NCI-H2081 treated with DMSO at 0.1 percent for 48 hours (cell line): ENCODE measurements at places on chromosomes 13 and 19.

GRCh38 chr13:25982907-25983306 lies 68.9 kb downstream of the SHISA2 start:
- no peak for DNase-seq

DNA sequence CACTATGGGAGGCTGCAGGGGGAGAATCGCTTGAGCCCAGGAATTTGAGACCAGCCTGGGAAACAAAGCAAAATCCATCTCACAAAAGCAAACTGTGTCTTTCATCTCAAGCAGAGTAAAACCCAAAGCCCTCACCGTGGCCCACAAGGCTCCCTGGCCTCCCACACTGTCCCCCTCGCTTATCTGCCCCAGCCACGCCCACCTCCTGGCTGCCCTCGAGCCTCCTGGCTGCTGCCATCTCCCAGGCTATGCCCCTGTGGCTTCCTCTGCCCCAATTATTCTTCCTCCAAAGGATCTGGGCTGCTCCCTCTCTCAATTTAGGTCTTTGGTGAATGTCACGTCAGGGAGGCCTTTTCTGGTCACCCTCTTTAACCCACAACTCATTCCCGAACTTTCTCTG lies 3.6 kb downstream of the RABAC1 start:
- no peak for DNase-seq

DNA sequence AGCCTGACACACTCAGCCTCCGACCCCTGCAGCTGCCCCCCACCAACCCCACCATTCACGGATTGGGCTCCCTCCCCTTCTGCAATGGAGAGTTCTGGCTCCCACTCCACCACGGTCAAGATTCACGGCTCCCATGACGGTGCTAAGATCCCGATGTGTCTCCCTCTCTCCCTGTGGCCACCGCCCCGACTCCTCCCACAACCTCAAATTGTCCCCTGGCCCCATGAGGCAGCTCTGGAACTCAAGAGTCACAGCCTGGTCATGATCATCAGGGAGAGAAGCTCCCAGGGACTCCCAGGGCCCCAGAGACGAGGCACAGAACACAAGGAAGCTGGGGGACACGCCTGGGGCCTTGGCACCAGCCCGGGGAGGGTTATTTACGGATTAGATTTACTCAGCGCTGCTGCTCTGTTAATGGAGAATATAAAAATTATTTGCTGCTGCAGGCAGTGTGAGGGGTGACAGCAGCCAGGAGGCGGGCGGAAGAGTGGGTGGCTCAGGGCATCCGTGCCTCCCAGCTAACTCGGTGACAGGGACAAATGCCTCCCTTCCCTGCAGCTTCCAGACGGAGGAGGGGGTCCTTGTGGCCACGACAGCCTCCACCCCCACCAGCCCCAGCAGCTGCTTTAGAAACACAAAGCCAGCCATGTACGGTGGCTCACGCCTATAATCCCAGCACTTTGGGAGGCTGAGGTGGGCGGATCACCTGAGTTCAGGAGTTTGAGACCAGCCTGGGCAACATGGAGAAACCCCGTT lies 184.2 kb downstream of the PTPRS start:
- DNase-seq = no peak

GRCh38 chr13:80121038-80121437 lies 219.9 kb downstream of the SPRY2 start:
- no peak for DNase-seq

DNA sequence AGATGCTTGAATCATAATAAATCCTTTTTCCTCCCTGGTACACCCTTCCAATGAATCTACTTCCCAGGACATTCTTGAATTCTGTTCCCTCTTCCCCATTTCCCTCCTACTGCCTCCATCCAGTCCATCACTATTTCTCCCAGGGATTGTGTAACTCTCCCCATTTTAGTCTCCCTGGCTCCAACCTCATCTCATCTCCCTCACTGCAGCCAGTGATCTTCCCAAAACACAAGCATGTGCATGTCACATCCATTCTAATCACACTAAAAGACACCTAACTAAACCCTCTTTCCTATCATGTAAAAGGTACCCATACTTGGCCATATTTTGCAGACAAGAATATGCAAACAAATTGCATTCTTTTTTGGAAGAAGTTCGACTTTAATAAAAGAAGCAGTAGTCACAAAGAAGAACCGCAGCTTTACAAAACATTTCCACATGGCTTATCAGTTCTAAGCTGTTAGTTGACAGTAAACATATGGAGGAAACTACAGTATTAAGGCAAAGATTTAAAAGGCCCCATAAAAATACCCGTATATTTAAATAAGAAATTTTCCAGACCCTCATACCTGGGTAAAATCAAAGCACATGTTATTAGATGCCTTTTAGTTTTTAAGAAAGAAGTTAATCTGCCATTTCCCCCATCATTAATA lies 111.0 kb downstream of the KCTD12 start:
- no peak for DNase-seq

DNA sequence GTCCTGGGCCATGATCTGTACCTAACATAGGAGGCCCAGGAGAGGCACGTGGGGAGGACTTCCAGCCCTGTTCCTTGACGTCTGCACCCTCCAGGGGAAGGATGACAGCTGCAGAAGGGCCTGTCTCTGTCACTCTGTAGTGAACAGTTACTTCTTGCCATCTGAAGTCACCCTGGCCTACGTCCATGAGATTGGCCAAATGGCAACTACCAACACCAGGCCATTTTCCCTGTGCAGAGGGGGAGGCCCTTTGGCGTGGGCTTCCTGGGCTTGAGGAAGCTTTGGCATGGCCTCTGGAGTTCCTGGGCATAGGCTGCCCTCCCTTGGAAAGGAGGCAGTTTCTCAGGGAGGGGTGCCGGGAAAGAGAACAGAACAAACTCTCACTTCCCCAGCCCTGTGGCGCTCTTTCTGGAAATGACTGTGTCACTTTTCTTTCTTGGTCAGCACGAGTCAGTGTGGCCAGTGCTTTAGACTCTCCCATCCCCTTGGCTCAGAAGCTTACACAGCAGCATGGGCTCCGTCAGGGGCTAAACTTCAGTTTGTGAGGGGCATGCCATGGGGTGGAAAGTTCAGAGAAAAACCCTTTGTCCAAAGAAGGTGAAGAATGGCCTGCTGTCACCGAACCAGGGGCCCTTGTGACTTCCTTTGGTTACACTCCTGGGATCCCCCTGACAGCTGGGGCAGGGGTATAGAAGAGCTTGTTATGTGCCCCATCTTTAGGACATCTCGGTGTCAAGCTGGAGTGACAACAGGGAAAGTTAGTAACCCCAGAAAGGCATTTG lies 5.3 kb downstream of the CARM1 start:
- no peak for DNase-seq

- DNase-seq = no peak
These were observed 899.3 kb downstream of the UQCRFS1 start for GRCh38 chr19:28313633-28314032.

DNA sequence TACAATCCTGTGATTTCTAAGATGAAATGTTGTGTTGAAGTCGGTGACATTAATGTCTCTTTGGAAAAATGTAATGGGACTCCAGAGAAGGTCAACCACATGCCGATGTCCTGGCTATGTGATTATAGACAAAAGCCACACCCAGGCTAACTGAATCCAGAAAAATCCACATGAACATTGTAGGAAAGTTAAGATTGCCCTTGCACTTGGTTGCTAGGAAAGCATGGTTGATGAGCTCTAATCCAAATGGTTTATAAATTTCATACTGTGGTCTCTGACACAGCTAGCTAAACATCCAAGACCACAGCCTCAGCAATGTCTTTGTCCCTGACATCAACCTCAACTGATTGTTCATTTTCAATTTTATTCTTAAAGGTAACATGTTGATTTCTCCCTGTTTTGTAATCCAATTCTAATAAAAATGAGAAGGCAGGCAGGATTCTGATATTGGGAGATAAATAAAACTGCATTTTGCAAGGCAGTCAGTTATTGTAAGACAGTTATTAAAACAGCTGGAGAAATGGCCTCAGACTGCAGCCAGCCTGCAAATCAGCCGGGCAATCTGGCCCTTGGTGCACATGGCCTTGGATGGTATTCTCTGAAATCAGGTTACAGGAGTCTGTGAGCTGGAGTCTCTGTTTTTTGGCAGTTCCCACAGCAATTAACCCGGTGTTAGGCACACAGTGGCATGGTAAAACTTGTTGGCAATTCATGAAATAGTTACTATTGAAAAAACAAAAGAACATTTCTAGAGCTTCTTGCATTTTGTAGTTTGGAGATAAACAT lies 93.9 kb downstream of the STARD13 start:
- DNase-seq = no peak

- no peak for DNase-seq
These were observed 393.0 kb downstream of the FOXO1 start for GRCh38 chr13:40273253-40274025.

GRCh38 chr19:5321851-5322681 lies 18.5 kb downstream of the PTPRS start:
- DNase-seq = no peak

GRCh38 chr13:28583651-28584091 lies 75.3 kb upstream of the POMP start:
- no peak for DNase-seq

- no peak for DNase-seq
These were observed 132.1 kb downstream of the ATP8A2 start for GRCh38 chr13:25503856-25504255.
